ENCODE measurements at places on chromosomes 2 and 18.

GRCh38 chr2:3422161-3422779 lies 42.8 kb downstream of the TRAPPC12 start:
- no peak for DNase-seq

- no peak for DNase-seq
These were observed 161.1 kb downstream of the SLC39A10 start for GRCh38 chr2:195818106-195818505.

DNA sequence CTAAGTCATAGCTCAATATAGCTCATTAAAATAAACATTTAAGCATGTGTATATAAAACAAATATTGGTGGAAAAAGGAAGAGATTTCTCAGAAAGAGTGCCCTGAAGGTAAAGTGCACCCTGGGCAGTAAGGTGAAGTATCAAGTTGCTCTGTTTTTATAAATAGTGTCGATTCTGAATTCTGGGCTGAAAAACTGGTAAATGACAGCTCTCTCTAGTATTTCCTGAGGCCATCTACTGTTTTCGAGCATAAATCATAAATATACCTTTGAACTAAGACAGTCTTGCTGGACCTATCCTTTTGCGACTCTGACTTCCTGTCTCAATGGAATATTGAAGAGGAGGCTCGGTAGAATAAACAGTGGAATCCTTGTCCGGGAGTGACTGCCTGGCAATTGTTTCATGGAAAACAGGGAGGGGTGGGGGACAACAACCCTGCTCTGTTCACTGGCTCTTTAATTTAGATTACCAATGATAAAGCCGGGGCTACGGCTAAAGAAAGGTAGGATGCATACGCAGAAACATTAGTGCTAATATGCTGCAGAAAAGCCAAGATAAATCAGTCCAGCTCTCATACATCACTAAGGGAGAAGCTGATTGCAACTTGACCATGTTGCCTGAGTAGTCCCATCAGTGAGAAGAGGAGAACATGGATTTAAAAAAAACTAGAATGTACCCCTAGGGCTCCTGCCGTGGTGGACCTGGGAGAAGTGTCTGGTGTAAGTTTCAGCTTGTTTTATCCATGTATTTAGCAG lies 124.1 kb downstream of the RAPGEF4 start:
- no peak for DNase-seq

- no peak for DNase-seq
These were observed 169.3 kb downstream of the KCNE4 start for GRCh38 chr2:223221139-223221835.

DNA sequence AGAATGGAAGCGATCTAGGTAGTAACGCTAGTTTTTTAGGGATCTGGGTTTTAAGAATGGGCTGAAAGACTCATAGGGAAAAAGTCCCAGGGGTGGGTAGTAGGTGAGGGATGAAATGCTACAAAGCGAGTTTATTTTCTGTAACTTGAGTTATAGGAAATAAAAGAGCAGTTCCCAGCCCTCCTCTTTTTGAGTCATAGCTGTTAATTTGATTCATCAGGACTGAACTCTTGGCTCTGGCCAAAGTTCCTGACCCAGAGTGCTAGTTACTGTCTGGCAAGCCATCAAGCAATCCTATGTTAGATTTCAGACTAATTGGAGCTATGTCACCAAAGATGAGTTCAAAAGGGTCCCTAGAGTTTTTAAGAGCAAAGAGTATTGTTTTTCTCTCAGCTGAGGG lies 17.4 kb upstream of the NOSTRIN start:
- no peak for DNase-seq

GRCh38 chr2:190666895-190667294 lies 18.0 kb downstream of the NAB1 start:
- no peak for DNase-seq

DNA sequence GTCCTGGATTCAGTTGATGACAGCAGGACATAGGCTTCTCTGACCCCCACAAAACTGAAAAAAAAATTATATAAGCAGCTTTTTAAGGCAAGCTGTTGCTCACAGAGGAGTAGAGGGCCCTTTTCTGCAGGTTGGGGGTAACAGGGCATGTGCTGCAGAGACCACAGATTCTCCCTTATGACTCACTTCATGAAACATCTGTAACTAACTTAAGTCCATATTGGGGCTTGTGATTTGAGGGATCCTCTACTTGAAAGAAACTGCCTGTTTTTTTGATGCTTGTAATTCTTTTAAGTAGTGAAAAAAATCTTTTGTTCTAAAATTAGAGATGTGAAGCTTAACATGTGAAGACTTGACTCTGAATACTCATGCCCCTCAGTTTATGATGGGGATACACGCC lies 33.4 kb downstream of the XRCC5 start:
- peak; percentile 77 for DNase-seq

DNA sequence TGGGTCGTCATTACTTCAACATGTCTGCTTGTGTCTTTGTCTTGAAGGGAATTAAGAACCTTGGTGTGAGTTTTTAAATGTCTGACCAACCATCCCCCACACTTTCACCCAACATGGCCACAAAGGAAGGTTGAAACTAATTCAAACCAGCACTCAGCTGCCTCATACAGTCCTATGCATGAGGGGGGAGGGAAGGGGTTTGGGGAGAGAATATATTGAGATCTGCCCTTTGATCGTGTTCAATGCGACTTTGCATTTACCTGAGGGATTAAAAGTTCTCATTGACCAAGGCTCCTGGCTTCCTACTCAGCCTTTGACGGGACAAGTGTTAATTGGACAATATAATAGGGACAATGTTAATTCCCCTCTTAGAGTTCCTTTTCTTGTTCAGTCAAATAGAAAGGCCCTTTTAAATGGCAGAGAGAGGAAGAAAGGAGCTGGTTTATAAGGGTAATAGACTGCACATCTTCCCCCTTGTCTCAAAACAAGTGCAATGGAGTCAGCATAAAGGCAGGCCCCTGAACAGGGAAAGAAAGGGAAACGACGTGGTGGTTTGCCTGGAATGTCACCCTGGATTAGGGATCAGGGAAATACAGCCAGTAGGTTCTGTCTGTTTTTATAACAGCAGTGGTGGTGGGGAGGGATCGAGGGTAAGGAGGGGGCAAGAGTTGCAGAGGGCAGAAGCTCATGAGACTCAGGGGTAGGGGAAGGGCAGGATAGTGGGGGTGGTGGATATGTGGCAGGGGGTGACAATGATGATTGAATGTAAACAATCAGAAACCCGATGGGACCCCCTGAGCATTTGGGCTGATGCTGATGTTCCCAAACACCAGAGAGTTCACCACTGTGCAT lies 198.7 kb downstream of the MYCN start:
- no peak for DNase-seq

GRCh38 chr2:7014174-7014640 lies 97.0 kb downstream of the RNF144A start:
- DNase-seq, result no peak

DNA sequence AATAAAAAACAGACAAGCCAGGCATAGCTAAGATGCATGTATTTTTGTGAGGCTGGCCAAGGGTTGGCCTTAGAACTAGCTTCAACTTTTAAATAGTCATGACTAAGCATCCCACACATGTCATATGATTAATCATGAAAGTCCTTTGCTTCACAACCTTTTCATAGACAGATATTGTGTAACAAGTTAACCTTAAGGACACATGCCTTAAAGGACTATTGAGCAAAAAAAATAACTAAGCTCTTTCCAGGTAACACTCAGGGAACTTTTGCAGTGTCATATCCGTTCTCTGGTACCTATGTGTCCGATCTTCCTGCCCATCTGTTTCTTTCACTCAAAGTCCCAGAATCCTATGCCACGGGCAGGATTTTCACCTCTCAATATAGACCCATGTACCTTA lies 498.4 kb downstream of the STK39 start:
- DNase-seq, result no peak

DNA sequence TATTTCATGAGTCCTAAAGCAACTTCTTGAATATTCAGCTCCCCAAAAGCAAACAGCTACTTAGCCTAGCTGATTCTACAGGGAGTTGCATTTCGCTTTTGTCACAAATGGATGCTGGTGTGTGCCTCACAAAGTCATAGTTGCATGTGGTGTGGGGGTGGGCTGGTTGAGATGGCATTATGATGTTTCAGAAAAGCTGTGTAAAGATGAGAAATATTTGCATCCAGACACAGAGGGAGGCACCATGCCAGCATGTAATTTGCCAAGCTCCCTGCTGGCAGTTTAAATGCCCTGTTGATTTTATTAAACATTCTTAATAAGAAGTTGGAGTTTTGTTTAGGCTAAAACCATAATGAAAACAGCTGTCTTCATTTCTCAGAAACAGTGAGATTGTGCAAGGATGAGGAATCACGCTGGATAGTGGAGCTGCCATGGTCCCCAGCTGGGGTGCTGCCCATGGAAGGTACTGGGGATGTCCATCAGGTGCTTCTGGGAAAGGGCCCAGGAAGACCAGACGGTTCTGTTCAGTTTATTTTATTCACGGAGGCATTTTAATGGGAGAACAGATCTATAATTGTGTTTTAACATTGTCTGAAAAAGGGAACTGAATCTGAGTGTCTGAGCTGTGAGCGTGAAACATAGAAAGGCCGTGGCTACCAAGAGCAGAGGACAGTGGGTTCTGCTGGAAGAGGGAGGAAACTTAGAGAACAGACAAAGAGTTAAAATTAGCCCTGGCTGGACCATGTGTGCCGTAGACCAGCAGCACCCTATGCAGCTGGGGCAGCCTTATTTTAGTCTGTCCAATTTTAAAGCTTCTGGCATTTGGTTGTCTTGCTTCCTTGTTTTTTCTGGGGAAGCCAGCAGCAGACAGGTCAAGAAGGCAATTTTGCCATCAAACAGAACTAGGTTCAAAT lies 177.1 kb downstream of the FAM210A start:
- DNase-seq, result no peak

DNA sequence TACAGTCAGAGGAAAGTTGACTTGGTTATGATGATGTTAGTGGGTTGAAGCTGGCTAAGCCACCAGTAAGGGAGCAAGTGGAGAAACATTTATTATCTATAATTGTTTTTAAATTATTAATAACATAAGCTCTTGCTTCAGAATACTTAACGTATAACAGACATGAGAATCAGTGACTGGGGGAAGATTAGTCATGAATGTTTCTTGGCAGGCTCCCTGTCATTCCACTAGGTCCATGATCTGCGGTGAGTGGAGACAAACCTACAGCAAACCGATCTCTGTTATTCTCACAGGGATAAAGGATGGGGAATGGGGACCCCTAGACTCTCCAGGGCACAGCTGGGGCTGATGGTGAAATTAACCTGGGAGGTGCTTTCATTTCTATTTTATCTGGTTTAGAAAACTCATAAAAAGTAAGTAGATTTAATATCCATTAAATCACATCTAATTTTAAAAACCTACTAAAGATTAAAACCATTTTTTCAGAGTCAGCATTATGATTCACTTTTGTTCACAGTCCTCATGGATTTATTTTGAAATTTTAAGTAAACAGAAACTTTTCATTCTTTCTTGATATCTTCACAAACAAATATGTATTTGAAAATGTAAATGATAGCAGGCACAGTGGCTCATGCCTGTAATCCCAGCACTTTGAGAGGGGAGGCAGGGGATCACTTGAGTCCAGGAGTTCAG lies 420.3 kb downstream of the PTPRM start:
- DNase-seq, result peak; percentile 59

Measured in AG20443 (cell line).